Fibroblast of skin of right quadriceps (primary cell): ENCODE measurements at places on chromosomes 5 and 9.
A peak's percentile ranks its signal among the peaks of the same experiment; 100 is the strongest.

DNA sequence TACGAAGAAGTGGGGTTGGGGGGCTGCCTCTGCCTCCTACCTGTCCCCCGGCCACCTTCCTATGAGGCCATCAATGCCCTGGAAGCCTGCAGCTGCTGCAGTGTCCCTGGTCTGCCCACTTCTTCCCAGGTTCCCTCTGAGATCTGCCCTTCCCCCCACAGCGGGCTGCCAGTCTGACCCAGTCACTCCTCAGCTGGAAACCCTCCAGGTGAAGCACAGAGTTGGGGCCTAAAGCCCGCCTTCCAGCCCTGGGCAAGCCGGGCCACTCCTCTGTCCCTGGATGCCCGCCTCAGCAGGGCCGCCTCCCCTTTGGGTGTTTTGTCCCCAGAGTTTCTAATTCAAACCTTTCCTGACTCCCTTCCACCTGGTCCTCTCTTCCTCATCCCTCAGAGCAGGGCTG is 137.0 kb downstream of the RXRA start:
- DNase-seq = no peak

GRCh38 chr9:107810461-107810961 is 320.9 kb upstream of the KLF4 start:
- DNase-seq = no peak

- DNase-seq = no peak
These were observed 27.6 kb upstream of the PSD2 start for GRCh38 chr5:139767960-139768359.

DNA sequence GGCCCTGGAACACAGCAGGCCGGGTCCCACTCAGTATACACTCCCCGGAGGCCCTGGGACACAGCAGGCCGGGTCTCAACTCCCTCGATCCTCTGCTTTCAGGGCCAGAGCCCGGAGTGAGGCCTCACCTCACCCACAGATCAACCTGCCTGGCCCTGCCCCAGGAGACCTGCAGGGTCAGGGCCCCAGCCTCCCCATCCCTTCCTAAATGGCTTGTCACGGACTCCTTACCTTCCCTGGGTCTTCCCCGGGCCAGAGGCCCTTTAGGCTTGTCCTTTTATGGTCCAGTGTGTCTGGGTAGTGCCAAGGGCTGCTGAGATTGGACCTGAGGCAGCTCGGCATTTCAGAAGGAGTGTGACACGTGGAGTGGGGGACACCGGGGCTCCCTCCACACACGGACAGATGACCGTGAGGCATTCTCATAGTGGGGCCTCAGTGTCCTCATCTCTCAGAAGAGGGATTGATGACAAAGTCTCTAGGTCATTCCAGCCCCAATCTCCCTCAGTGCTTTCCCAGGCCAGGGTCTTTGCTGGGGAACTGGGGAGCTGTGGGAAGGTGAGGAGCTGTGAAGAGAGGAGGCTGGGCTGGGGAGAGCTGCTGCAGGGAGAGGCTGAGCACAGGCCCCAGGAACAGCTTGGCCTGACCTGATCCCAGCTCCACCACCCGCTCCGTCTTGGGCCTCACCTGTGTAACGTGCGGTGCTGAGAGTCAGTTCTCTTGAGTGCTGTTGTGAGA is 18.0 kb upstream of the PLEKHG4B start:
- no peak for DNase-seq

DNA sequence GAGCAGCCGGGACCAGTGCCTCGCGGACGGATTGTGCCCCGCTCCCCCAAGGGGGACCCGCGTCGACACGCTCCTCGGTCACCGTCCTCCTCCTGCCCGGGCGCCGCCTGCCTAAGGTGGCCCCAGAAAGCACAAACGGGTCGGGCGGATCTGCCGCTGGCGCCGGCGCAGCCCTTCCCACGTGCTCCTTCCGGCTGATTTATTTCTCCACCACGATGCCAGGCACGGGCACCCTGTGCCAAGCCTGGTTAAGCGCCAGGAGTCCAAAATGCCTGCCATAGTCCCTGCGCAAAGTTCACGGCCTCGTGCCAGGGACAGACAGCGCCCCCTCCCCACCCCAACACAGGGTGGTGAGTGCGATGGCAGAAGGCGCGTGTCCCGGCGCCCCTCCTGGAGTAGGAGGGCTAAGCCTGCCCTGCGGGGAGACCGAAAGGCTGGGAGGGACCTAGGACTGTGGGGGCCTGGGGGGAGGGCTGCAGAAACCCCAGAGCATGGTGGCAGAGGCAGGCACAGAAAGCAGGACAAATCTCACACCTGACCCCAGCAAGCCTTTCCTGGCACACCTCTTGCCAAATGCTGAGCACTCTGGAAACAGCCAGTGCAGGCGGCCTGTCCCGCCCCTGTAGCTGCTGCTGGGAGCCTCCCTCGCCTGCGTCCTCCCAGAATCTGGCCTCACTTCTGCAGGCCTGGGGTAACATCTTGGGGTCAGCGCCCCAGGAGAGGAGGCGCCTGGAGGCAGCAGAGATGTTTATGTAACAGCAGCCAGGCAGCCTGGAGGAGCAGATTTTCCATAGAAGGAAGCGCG is 1.1 kb upstream of the NOTCH1 start:
- no peak for DNase-seq

GRCh38 chr9:6128030-6128429 is 87.6 kb upstream of the IL33 start:
- DNase-seq = no peak

DNA sequence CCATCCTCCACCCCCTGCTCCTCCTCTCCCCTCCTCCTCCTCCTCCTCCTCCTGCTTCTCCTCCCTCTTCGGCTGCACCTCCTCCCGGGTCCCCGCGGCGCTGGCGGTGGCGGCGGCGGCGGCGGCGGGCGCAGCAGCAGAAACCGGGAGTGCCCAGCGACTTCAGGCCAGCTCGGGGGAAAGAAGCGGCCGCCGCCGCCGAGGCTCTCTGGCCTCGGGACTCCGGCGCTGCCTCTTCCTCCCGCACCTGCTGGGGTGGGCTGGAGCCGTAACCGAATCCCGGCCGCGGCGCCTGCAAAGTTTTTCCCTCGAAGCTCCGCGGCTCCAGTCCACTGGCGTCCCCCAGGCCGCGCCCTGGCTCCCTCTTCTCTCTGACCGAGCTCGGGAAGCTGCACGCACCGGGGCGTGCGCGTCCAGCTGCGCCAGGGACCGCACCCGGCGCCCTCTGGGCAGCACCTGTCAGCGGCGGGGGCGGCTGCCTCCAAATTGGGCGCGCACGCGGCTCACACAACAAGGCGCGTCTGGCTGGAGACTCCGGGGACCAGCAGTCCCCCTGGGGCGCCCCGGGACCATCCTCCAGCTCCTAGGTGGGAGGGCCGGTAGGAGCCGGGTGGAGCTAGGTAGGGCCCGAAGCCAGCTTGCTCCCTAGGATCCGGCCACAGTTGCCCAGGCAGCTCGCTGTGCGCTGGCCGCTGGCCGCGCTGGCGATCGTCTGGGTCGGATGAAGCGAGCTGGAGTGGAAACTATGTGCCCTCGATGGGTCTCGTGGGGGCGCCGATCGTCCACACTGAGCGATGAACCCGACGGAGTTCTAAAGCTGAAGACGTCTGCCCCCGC is at the start of gene MCTP1:
Gene MCTP1, minus strand, starts transcription at position 523 of the 837 bp plus-strand sequence.
- peak; percentile 9 for DNase-seq
